Amniotic stem cell (primary cell): ENCODE measurements at places on chromosomes 3 and 15.

DNA sequence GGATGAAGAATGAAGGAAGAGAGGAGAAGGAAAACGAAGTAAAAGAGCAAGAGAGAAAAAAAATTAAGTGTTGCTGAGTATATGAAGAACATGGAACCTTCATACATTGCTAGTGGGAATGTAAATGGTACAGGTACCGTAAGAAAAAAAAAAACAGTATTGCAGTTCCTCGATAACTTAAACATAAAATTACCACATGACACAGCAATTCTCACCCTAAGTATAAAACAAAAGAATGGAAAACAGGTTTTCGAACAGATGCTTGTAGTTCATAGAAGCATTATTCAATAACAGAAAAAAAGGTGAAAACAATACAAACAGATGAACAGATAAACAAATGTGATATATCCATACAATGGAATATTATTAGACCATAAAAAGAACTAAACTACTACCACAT lies 51.6 kb downstream of the SENP7 start:
- DNase-seq: no peak

DNA sequence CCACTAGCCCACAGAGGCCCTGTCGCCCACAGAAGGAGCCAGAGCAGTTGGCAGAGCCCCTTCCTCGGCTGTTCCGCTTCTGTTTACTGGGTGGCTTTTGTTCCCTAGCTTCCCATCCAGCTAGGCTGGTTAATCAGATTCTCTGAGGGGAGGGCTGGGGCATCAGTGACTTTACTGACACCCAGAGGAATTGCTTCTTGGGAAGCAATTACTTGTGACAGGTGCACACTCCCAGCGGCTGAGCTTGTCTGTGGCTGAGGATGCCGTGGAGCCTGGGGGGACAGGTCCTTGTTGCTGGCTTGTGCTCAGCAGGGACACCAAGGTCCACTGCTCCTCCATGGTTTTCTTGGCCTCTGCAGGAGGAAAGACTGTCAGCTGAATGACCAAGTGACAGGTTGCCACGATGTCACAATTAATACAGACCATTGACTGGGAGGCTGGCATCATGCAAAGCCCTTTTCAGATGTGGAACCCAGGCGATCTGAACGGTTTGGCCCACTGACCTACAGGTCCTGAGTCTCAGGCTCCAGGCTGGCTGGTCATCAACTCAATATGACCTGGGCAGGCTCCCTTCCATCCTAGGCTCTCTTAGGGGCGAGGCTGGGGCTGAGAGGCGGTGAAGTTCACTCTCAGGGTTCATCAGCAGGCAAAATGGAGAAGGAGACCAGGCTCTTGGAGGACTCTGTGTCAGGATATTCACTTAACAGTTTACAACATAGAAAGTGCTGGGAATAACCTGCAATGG lies 31.8 kb upstream of the SFMBT1 start:
- no peak for DNase-seq

- no peak for DNase-seq
Measured at GRCh38 chr3:4855676-4856075, 123.6 kb upstream of the BHLHE40 start.

DNA sequence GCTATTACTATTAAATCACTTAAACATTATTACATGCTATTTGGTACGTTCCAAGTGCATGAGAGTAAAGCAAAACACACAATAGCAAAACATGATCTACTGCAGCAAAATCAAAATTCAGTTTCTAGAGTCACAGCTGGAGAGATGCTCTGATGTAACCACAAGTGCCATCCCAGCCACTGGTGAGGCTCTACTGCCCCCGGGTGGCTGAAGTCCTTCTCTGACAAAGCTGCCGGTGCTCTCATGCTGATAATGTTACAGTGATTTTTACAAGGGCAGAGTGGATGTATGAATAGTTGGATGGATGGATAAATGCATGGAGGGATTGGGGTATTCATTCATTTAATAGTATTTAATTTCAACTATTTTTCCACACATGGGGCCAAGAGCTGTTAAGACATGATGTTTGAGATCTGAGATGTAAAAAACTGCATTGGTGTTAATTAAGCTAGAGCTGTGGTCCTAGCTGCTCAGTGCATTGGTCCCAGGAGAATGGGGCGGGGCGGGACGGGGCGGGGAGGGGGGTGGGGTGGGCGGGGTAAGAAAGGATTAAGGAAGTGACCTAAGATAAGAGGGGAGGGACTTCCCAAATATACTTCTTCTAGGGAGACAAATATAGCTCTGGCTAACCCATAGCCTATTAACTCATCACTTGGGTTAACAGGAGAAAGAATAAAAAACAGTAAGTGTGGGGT lies 5.3 kb upstream of the SPESP1 start:
- DNase-seq: peak; percentile 64

GRCh38 chr3:65070968-65071367 lies 383.2 kb upstream of the ADAMTS9 start:
- no peak for DNase-seq

- no peak for DNase-seq
Measured at GRCh38 chr3:33717616-33717865, 513 bp downstream of the CLASP2 start.

- DNase-seq: no peak
Measured at GRCh38 chr3:122893754-122894668, 99.1 kb downstream of the SLC49A4 start.

DNA sequence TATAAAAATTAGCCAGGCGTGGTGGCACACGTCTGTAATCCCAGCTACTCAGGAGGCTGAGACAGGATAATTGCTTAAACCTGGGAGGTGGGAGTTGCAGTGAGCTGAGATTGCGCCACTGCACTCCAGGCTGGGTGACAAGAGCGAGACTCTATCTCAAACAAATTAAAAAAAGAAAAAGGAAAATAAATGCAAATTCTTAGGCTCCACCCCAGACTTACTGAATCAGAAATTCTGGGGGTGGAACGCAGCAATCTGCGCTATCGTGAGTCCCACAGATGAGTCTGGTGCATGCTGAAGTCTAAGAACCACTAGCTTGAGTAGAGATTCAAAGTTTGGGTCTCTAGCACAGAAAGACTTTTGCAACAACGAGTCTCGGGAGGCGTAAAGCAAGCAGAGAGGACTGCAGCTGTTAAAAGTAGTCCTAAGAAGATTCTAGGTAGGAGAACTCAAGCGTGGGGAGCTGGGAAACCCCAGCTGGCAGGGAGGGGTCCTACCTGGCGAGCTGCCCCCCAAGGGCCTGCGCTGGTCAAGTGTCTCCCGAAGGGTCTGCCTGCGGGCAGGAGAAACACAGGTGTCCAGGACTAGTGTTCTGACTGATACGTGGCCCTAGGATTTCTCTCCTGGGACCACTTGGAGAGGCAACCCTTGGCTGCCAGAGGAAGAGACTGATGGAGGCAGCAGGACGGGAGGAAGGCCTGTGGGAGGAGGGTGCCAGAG lies 21.9 kb downstream of the CEP19 start:
- DNase-seq: no peak

DNA sequence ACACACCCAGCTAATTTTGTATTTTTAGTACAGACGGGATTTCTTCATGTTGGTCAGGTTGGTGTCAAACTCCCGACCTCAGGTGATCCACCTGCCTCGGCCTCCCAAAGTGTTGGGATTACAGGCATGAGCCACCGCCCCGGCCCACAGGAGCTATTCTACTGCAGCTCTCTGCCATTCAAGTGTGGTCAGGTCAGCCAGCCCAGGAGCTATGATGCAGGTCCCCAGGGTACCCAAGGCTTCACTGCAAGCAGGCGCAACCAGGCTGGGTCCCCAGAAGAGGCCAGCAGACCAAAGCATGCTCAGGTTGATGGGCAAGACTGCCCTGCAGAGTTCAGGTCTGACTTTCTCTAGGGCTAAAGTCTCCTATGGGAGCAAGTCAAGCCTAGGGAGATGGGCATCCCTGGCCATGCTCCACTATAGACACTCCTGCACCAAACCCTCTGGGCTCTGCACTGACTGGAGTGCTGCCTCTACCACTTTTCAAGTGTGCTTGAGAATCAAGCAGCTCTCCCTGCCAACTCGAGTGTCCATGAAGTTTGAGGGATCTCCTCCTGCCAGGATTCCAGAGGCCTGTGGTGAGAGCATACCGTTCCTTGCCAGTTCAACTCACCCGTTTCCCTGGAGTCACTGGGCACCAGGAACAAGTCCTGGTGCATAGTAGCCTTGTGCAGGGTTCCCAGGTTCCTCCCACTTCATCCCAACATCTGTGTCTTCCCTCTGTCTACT lies 30.9 kb downstream of the MYO9A start:
- DNase-seq: no peak

GRCh38 chr3:81198216-81198615 lies 563.2 kb downstream of the GBE1 start:
- DNase-seq: no peak

DNA sequence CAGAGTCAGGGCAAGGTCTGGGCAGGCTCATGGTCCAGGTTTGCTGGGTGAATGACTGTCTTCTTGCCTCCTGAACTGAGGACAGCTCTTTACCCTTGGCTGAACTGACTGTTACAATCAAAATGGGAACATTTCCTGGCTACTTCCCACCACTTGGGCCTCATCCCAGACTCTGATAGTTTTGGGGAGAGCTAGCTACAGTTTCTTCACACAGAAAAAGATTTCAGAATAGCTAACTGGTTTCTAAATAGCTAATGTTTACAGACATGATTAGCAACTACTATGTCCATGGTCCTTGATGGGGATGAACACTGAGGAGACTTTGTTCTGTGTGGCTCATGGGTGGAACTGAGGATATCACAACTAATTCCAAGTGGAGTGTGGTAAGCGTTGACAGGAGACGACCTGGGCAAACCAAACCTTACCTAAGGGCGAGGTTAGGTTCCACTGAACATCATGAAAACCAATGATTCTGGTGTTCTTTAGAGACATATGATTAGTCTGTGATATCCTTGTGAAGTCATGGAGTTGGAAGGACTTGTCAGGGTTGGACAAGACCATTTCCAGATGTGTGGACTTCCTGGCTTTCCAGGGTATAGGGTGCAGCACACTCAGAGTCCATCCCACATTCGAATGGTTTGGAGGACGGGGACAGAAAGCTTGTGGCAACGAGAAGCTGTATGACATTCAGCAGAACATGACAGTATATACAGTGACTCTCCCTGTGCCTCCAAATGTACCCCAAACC lies 7.3 kb downstream of the ALPK3 start:
- no peak for DNase-seq

- no peak for DNase-seq
Measured at GRCh38 chr3:101148001-101148400, 154.8 kb upstream of the ABI3BP start.

GRCh38 chr3:195451373-195452015 lies 8.7 kb upstream of the ACAP2 start:
- no peak for DNase-seq

- DNase-seq: no peak
Measured at GRCh38 chr15:62087671-62088352, 21.0 kb downstream of the C2CD4A start.

GRCh38 chr3:114839476-114839875 lies 307.6 kb downstream of the ZBTB20 start:
- no peak for DNase-seq

DNA sequence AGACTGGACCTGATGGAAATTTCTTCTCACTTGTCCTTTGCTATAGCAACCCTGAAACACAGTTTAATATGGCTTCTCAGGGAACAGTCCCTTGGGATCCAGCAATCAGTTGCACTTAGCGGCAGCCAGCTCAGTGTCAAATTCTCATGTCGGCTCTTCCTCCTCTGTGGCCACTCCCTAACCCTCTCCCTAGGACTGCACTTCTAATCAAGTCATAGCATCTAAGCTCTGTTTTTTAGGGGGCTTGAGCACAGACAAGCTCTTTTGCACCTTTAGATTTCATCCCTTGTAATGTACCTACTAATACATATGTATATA lies 250.5 kb upstream of the TLE3 start:
- DNase-seq: no peak

DNA sequence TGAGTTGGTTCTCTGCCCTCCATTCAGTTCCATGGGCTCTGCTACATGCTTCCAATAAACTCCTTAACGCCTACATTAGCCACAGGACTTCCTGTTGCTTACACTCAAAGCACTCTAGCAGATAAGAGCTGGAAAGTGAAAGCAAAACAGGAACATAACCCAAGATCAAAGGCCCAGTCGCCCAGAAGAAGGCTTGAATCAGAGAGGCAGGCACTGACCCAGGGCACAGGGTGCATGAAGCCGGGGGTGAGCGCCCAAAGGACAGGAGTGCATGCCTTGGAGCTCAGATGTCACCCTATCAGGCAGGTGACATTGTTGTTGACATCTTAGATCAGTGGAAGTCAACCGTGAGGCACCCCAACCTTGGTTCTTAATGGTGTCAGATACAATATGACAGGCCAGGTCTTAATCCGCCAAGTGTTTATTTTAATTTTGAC lies 235.1 kb downstream of the UACA start:
- DNase-seq: no peak

DNA sequence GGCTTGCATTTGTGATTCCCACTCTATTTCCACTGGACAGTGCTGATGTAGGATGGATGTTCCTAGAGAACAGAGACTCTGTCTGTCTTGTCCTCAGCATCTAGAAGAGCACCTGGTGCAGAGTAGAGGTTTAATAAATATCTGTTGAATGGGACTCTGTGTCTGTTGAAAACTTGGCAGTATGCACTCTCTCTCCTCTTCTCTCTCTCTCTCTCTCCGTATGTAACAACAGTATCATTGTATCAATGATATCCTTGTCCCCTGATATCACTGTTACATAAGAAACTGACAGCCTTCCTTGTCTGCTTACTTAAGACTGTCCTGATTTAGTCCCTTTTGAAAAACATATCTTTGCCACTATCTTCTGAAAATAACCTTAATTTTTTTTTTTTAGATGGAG lies 24.3 kb upstream of the MGLL start:
- DNase-seq: no peak

- DNase-seq: no peak
Measured at GRCh38 chr3:127525373-127525772, 65.2 kb downstream of the TPRA1 start.

DNA sequence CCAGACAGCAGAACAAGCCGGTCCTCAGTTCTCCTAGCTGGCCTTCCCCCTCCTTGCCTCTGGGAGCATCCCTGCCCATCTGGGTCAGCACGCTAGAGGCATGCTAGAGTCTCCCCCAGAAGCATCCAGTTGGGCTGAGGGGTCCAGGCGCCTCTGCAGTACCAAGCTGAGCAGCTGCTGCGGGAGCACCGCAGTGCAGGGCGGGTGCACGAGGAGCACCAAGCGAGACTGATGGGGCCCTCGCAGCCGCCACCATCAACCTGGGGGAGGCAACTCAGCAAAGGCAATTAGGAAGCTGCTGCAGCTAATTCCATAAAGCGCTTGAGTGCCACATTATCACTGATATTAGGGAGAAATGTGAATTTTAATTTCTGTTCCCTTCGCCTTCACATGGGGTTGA lies 12.4 kb downstream of the CACNA2D3 start:
- no peak for DNase-seq
